HTR-8/SVneo (cell line): ENCODE measurements at places on chromosomes 12 and 14.

- DNase-seq: no peak
Observed at GRCh38 chr12:8832500-8832899, 10.1 kb downstream of the A2ML1 start.

DNA sequence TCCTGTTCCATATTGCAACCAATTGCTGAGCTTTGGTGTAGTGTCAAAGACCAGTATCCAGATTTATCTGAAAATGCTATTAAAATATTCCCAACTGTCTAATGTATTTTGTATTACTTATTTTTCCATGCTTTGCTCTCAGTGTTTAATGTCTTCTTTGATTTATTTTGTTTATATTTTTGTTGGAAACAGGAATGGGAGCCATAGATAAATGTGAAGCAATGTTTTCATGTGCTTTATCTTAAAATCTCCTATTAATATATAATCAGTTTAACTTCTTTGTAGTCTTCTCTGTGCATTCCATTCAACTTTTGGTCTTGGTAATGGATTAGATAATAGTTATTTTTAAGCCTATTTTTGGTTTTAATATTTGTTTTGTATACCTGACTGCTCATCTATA, 8.8 kb downstream of the RAP1B start:
- no peak for DNase-seq

- DNase-seq: no peak
Observed at GRCh38 chr14:103680491-103681231, 34.6 kb downstream of the XRCC3 start.

DNA sequence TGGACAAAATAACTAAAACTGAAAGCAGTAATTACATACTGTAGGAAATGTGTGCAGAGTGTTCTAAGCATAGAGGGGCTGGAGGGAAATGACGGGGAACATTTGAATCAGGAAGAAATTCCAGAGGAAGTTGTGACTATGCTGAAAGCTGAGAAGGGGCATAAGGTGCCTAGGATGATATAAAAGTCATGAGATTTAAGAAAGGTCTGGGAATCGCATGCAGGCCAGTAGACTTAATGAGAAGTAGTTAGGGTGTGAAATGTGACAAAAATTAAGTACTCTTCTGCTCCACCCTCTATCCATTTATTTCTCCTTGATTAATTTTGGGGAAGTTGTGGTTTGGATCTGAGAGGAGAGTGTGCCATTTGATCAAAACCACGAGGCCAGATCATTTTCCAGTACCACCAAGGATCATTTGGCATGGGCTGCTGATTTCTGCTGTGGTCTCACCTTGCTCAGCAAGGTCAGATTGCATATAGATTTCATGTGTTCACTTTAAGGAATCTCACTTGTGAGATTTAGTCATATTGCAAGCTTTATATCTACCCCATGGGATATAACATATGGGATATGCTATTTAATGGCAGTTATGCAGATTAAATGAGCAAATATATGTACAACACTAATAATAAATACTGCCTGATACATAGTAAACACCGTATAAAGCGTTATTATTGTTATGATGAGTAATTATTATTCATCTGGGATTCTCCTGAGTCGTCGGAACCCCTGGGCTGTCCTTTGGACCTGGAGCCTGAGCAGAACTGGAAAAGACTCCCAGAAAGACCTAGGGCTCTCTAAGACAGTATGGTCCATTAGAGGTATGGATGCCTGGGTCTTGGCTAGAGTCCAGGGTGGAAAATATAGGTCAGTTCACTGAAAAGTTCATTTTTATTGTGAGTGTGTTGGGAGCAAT, 72.3 kb downstream of the SRGAP1 start:
- DNase-seq: no peak

DNA sequence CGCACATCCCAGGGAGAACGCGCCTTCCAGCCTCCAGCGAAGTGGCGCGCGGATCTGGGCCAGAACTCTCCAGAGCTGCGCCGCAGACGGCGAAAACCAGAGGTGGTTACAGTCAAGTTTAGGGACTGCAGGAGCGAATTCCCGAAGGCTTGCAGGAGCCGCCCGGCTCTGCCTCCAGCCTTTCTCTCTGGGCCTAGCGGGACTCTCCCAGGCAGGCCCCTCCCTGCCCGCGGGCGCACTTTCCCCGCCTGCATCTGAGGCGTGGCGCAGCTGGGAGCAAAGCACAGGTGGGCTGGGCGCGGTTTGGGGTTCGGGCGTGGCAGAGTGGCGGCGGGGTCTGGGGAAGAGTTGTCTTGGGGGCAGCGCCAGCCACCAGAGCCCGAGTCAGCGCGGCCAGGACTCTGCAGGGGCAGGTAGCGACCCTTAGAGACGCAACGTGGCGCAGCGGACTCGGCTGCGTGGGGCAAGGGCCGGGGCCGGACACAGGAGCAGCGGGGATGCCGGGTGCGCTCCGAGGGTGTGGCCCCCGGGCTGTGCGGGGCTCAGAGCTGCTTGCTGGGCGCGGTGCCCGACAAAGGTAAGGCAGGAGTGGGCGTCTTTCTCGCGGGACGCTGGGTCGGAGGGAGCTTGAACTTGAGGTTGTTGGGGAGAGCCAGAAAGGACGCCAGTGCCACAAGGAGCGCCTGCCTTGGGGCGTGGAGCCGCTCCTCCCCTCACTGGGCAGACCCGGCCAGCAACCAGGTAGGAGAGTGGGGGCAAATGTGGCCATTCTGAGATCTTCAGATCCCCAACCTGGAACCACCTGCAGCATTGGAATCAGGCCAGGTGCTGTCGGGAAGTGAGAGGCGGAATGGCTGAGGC, 1126.0 kb downstream of the AACS start:
- DNase-seq: no peak

- no peak for DNase-seq
Observed at GRCh38 chr14:64952598-64953309, 10.2 kb upstream of the GPX2 start.

DNA sequence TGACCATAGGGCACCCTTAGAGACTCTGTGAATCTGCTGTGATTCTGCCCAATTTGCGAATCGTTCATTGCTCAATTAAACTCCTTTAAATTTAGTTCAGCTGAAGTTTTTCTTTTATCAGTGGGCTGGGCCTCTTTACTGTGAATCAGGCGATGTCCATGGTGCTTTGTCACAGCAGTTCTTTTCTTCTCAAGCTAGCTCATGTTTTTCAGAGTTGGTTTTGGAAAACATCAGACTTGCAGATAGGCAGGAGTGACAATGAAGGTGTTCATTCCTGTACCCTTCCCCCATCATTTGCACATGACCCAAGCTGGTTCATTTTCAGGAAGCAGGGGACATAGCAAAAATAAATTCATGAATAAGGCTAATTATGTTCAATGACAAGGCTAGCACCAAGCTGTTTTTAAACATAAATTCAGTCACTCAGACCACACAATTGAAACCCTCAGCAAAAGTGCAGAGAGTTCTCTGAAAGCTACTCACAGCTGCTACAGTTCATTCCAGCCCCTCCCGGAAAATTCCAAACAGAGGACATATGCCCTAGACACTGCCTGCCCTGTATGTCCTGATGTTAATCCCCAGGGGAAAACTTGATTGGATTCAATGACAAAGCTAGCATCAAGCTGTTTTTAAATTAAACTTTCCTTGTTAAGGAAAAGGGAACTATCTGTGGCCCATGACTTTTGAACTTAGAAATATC, 383.3 kb downstream of the C12orf75 start:
- DNase-seq: no peak

- peak; percentile 69 for DNase-seq
Observed at GRCh38 chr14:85415015-85415712, 114.8 kb upstream of the FLRT2 start.

- DNase-seq: no peak
Observed at GRCh38 chr12:32125455-32126084, 18.9 kb downstream of the BICD1 start.

GRCh38 chr12:12527820-12528296, 34.8 kb downstream of the DUSP16 start:
- DNase-seq: no peak

DNA sequence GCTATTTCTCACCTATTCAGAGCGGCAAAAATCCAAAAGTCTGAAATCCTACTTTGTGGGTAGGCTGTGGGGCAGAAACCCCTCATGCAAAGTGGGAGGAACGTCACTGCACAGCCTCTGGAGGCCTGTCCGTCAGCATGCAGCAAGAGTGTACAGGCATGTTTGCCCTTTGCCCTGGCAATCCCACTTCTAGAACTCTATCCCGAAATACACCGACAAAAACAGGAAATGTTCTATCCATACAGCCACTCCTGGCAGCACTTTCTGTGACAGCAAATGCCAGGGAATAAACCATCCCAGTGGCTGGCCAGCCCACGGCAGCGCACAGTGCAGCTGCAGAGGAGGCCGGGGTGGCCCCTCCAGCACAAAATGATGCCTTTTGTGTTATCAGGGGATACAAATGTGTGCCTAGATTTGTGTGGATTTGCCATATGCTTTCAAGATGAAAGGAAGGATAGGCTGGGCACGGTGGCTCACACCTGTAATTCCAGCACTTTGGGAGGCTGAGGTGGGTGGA, 39.7 kb downstream of the AMN start:
- DNase-seq: no peak

GRCh38 chr14:37329189-37330001, 131.7 kb downstream of the MIPOL1 start:
- no peak for DNase-seq
